ENCODE measurements at places on chromosomes 11 and 22.

GRCh38 chr11:93849751-93850593 lies 446 bp downstream of the VSTM5 start:
- DNase-seq: no peak

GRCh38 chr11:36373016-36374010 lies 77.2 kb downstream of the PRR5L start:
- DNase-seq: peak; percentile 32

DNA sequence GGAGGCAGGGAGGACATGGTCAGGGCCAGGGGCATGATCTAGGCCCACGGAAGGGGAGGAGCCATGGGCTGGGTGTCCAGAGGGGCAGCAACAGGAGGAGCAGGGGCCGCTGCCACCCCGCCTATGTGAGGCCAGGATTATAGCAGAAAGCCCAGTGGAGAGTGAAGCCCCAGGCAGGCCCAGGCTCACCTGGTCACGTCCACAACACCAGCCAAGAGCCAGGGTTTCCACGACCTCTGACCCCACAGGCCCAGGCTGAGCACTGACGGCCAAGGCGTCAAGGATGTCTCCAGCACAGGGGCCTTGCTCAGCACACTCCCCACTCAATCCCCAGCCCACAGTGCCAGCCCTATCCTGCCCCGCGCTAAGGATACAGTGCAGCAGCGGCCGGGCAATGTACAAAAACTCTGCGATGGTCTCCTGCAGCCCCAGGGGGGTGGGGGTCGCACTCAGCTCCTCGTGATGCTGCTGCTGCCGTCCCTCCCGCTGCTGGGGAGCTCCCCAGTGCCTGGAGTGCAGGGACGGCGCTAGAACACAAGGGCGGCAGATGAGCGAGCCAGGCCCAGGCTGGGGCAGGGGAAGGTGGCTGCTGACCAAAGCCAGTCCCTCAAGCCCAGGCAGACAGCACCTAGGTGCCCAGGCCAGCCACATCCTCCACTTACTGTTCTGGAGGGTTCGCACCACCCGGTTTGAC lies 3.6 kb downstream of the PEX16 start:
- no peak for DNase-seq

DNA sequence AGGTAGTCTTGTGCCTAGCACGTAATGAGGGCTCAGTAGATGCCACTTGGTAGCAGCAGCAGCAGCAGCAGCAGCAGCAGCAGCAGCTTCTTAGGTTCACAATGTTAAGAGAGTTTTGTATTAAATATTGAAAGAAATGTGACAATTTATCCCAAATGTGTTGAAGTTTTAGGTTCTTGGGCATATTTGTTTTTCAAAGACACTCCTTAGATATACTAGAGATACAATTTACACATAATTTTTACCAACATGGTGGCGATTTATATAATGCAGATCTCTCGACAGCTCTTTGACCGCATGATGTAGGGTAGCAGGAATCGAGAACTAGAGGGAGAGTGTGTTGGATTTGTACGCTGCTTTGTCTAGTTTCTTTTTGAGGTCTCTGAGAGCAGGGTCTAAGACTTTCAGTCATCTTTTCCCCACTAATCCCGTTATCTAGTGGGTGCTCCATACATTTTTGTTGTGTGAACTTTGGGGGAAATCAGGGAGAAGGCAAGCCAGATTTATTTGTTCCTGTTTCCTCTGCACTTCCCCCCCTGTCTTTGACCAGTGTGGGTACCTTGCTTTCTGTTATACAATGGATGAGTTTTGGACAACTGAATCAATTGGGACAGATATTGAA lies 1.4 kb downstream of the FDX1 start:
- DNase-seq: peak; percentile 49

GRCh38 chr11:91174193-91174592 lies 951.3 kb upstream of the CHORDC1 start:
- no peak for DNase-seq

GRCh38 chr11:102527684-102528083 lies 2.9 kb downstream of the MMP7 start:
- DNase-seq: no peak

DNA sequence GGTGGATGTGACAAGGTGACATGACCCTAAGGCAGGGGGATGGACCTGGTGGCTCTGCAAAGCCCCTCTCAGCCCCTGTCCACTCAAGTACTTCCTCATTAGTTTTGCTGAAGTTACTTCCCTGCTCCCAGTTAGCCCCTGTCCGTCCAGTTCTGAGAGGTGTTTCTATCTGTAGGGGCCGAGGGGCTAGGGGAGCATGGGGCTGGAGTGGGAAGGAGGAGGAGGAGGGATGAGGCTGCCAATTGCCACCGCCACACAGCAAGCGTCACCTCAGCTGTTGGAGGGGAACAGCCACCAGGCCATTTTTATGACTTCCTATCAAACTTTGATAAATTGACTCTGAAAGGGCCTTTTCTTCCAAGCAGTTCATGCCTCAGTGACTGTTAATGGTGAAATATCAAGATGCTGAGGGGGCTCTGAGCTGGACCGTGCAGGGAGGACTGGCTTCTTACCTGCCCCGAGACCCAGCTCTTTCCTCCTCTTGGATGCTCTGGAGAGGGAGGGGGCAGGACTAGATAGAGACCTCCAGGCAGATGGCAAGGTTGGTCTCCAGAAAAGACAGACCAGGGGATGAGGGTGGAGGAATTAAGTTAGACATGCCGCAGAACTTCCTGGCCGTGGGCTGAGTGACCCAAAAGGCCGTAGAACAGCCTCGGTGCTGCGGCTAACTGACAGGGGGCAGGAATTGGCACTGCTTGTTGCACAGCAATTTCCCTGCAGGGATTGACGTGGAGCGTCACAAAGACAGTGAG lies 137.0 kb downstream of the ST3GAL4 start:
- no peak for DNase-seq

- no peak for DNase-seq
Observed at GRCh38 chr11:38990841-38991240, 2392.8 kb upstream of the RAG2 start.

Measured in KBM-7 (cell line).